Tongue (tissue), 3 donors: ENCODE measurements at places on chromosomes 12 and 14.
A peak's percentile ranks its signal among the peaks of the same experiment; 100 is the strongest.

DNA sequence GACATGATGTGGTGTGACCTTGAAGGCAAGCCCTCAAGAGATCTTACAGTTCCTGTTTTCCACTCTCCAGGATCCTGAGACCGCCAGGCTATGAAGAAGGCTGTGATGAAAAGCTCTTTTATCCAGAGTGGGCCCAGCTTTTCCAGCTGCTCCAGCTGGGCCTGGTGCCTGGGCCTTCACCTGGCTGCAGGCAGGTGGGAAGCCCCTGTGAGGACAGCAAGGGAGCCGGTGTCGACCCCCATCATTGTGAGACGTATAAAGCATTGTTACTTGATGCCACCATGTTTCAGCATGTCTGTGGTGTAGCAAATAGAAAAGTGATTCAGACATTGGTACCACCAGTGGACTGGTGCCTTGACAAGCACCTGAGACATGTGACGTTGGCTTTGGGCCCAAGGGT is 190.2 kb downstream of the KIF26A start:
- no peak for DNase-seq

DNA sequence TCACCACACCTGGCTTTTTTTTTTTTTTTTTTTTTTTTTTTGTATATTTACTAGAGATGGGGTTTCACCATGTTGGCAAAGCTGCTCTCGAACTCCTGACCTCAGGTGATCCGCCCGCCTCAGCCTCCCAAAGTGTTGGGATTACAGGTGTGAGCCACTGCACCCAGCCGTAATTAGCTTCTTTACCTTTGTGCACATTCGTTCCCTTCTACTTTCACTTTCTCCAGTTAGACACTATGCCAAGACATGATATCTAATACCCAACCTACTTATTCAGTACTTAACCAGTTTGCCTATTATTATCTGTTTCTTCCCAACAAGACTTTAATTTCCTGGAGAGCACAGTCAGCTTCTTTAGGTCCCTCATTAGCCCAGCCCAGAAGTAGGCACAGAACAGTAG is 5.3 kb downstream of the STYK1 start:
- no peak for DNase-seq

DNA sequence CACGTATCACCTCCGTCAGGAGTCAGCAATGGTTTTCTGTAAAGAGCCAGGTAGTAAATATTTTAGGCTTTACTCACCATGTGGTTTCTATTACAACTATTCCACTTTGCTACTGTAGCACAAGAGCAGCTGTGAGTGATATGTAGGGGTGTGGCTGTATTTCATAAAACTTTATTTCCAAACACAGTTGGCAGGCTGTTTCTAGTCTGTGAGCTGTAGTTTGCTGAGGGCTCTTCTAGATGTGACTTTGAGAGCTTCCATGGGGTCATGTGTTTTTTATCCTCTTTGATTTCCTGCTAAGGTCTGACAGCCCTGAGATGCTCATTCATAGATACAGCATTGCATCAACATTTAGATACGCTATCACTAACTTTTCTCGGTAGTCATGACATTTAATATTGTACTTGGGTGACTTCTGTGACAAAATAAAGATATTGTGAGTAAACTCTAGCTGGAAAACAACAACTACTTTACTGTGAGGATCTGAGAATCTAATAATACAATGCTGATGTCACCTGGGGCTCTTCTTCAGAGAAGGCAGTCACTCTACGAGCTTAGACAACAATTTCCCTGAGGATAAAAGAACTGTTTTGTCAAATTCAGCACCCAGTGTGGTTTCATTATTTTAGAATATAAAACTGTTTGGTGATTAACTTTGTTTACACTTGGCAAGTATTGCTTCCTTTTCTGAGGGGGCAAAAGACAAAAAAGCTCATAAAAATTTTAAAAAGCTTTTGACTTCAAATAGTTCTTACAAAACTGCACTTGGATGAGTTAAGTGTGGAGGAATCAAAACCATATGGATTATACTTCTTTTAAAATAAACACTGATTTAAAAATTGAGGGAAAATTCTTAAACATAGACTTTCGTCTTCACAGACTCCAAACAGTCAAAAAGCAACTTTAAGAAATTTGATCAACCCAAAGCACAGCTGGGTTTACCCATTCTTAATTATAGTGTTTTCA is 231.2 kb upstream of the DCN start:
- peak; percentile 67 for DNase-seq

- no peak for DNase-seq
Observed at GRCh38 chr12:63440048-63440447, 228.2 kb downstream of the DPY19L2 start.

- DNase-seq: peak; percentile 55
Observed at GRCh38 chr12:93108985-93109384, 179.9 kb upstream of the EEA1 start.

- no peak for DNase-seq
Observed at GRCh38 chr14:21083565-21084325, 13.6 kb downstream of the ARHGEF40 start.

DNA sequence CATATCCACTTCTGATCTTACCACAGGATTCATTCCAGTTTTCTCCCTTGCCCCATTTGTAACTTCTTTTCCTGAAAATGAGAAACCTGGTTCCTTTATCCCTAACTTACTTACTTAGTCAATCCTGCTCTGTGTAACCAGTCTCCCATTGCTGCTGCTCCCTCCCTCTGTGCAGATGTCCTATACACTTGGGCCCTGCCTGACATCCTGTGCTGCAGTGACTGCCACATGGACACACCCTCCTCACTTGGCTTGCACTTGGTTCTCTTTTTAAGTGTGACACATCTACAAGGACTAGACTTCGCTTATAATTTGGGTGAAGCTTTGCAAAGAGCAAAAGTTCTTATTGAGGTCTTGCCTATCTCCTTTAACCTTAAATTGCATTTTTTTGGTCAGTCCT is 51.4 kb downstream of the FGD4 start:
- no peak for DNase-seq

DNA sequence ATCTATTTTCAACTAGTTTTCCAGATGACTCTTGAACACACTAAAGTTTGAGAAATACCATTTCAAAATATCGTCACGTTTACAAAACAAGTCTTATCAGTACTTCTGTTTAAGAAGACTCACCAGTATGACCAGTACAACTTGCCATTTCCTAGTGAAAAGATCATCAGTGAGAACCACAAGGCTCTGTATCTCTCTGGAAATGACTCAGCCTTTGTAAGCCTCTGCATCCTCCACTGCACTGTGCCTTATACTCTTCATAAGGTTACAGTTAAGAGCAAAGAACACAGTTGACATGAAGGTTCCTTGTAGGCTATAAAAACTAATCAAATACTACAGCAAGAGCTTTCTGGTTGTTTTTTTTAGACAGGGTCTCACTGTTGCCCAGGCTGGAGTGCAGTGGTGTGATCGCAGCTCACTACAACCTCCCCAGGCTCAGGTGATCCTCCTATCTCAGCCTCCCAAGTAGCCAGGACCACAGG is 5.7 kb upstream of the VTI1B start:
- no peak for DNase-seq

GRCh38 chr12:8453796-8454195 is 2.0 kb upstream of the CLEC6A start:
- DNase-seq: no peak

- no peak for DNase-seq
Observed at GRCh38 chr12:2477009-2477766, 317.6 kb upstream of the FKBP4 start.

- DNase-seq: no peak
Observed at GRCh38 chr14:100706860-100707259, 19.8 kb upstream of the DLK1 start.

GRCh38 chr12:96134200-96134599 is 60.0 kb upstream of the ELK3 start:
- DNase-seq: no peak

DNA sequence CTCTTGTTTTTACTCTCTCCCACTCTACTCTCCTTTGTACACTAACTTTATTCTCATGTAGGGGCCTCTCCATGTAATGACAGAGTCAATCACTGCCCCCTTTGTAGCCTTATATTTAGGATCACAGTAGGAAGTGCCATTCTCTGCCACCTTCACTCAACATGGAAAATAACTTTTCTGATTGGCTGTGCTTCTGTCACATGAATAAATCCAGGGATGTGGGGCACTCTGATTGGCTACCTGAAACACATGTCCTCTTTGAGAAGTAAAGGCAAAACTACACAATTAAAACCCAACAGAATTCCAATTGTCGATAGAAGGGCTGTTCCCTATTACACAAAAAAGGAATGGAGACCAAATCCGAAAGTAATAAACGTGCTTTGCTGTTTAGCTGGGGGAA is at the start of gene RNASE9:
Gene RNASE9 (minus strand): TSS at position 87 of the 400 bp plus-strand sequence.
- no peak for DNase-seq

DNA sequence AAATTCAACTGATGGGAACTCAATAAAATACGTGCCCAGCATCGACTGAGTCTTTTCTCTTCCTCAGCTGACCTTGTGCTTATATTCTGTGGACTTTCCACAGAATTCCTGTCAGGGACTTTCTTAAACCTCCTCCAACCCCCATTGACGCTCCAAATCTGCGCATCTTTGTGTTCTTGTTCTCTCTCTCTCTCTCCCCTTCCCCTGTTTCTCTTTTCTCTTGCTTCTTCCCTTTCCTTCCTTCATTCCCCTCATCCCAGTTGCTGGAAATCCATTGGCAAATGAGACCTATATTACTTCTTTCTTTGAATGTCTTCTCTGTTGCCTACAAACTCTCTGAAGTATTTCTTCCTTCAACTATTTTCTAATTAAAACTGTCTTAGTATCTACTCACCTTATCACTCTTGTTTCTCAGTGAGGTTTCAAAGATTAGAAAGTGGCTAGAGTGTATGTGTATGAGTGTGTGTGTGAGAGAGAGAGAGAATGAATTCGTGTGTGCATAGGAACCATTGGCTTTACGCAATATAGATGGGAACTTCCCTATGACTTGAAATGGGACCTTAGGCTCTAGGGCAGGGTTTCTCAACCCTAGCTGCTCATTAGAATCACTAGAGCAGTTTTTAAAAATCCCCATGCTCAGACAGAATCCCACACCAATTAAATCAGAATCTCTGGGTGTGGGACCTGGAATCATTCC is 41.8 kb upstream of the DHRS7 start:
- DNase-seq: no peak
